Kidney tubule cell (primary cell): ENCODE measurements at places on chromosomes 12 and 14.

DNA sequence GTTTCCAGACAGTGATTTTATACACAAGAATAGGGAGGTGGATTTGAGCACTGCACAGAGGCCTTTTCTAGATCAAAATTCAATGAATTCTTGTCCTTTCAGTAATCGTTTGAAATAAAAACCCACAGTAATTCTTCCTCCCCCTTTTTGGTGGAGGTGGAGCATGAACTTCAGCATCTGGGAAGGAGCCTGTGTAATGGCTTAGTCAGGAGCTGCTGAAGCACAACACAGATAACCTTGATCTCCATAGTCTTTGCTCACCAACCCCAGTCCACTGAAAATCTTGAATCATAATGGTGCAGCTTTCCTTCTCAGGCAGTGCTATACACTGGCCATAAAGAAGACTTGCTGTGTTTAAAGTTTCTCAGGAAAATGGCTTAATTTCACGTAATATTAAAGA is 6.4 kb upstream of the TBPL2 start:
- DNase-seq, result peak; percentile 92

- no peak for DNase-seq
Measured at GRCh38 chr12:105048315-105048714, 35.9 kb downstream of the ALDH1L2 start.

DNA sequence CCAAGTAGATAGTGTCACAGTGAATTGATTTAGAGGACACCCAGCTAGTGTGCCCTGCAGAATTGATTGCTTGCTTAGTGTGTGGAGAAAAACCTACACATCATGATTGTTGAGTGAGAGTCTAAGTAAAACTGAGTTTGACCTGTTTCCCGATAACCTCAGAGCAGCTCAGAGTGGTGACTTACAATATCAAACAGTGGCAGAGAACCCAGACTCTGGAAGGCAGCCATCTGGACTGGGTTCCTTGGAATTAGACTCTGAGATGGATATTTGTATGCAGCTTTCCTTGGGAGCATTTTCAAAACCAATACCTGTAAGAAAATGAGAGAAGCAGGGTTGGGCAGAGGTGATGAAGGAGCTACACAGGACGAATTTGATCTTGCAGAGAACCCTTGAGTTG is 109.8 kb downstream of the IPO8 start:
- DNase-seq, result no peak

DNA sequence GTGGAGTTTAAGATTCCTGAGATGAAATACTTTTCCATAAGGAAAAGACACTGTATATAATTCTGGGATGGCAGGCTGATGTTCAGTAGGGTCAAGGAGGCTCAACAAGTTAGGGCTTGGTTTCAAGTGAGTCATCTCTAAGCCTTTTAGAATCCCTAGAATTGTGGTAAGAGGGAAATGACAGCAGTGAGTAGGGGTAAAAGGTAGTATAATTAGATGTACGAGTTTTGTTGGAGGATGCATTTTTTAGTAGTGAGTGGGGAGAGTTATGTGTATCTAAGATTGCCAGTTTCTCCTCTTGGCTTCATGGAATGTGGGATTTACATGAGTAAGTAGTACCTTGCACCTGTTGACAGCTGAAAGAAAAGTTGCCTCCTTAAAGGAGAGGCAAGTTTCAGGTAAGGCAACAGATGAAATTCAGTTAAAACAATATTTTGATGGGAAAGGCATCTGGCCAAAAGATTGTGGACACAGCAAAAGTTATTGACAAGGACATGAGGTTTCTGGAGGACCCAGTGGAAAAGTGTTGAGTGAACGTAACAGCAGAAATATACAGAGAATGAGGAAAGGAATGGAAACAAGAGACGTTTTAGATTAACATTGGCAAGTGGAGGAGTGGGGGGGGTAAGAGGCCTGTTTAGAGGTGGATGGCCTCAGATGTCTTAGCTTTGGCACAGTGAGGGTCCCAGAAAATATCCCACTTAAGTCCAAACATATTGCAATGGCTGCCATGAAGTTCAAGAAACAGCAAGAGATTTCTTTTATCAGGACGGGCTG is 21.8 kb downstream of the LMO3 start:
- peak; percentile 73 for DNase-seq

- DNase-seq, result peak; percentile 31
Measured at GRCh38 chr12:15165012-15165659, 56.1 kb downstream of the RERG start.

- no peak for DNase-seq
Measured at GRCh38 chr14:90105756-90106155, 44.0 kb downstream of the KCNK13 start.

DNA sequence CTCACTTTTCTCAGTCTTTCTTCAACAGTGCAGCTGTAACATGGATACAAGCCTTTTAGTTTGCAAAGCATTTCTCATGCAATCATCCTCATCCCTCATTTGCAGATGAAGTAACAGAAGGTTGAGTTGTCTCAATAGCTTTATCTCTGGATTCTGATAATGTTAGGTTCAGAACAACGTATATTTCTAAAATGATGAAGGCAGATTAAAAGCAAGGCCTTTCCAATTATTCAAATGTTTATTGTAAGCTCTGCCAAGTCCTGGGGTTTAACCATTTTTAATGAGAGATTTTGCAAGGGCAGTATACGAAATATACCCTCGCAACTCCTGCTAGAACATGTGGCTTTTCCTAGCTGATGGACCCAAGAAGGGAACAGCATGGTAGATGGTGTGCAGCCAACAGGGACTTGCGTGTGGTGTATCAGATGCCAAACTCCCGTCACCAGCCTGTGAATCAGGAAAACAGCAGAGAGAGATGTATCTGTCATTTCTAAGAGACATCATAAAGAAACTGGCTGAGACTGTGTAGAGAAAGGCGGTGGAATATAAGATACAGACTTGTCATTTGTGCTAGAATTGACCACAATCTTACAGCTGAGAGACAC is 319.7 kb downstream of the MED13L start:
- no peak for DNase-seq

DNA sequence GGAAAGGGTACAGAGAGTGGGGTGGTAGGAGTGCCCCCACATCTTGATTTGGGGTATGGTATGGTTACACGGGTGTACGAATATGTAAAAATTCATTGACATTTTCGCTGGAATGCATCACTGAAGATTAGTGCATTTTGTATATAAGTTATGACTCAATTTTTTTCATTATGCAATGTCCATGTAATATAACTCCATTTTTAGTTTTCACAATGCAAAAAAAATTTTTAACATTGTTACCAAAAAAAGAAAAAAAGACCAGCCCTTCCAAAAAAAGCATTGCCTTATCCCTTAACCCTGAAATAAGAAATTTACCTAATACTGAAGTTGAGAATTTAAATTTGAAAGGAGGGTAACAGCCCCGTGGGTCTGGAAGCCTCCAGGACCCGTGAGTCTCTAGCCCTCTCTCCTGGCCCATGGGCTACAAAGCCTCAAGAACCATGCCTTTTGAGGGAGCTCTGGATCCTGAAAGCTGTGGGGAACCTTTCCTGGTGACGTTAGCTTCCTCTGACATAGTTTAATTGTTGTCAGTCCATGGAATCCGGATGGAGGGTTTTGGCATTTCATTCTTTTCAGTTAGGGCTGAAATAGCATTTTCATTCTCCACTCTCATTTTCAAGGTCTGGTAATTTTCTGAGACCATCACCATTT is 55.6 kb upstream of the ACTN1 start:
- no peak for DNase-seq

DNA sequence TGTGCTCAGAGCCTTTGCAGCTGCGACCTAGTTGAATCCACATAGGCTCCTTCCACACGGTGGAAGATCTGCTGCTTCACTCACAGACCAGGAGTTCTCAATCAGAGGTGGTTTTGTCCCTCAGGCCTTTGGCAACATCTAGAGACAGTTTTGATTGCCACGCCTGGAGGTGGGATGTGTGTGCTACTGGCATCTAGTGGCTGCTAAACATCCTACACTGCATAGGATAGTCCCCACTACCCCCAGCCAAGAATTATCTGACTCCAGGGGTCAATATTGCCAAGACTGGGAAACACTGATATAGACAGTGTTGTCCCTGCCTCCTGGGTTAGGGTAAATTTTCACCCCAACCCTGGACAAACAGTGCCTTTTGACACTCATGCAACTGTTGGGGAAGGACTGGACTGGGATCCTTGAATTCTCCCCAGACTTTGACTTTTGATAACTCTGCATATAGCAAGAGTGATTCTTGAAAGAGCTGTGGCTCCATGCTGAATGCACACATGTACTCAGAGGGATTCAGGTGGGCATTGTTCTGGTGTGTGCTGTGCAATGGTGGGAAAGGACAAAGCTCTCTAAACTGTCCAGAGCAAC is 39.8 kb downstream of the BAZ2A start:
- peak; percentile 25 for DNase-seq

- DNase-seq, result no peak
Measured at GRCh38 chr12:30308010-30308717, 387.5 kb downstream of the IPO8 start.

DNA sequence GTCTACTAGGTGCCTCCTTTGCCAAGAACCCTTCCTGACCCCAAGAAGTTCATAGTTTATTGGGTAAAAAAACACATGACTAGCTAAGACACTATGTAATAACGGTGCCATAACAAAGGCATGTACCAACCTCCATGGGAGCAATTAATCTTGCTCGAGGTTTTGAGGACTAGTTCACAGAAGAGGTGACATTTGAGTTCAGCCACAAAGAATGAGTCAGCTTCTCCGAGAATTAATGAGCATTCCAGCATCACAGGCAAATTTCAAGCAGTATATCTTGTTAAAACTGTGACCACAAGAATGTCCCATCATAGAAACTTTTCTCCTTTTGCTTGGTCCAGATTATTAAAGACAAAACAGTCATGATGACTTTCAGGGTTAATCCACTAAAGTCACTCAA is 113.0 kb upstream of the RAP1B start:
- peak; percentile 90 for DNase-seq

GRCh38 chr14:106845286-106846087 is 1319.1 kb downstream of the TMEM121 start:
- peak; percentile 98 for DNase-seq

DNA sequence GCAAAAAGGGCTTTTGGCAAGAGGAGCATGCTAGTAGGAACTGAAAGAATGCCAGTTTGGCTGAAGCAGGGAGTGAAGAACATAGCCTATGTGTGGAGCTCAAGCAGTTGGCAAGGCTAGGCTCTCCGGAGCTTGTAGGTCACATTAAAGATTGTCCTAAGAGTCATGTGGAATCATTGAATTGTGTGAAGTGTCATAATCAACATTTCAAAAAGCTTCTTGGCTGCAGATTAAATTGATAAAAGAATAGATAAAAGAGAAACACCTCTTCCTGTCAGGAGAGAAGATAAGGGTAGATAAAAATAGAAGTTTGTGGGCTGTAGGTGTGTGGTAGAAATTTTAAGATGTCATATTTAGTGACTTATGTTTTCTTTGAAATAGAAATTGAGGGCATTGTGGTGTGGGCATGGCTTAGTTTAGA is 36.1 kb downstream of the CPSF6 start:
- no peak for DNase-seq

DNA sequence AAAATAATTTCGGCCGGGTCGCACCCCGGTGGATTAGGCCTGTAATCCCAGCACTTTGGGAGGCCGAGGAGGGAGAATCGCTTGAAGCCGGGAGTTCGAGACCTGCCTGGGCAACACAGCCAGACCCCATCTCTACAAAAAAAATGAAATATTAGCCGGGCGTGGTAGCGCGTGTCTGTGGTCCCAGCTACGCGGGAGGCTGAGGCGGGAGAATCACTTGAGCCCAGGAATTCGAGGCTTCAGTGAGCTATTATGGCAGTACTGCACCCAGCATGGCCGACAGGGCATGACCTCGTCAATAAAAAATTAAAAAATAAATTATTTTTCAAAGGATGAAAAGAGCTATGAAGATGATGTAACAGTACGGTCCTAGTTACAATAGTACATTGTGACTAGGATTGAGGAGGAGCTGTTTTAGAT is 523 bp downstream of the GTF2H3 start:
- peak; percentile 8 for DNase-seq

- DNase-seq, result no peak
Measured at GRCh38 chr12:129776977-129777667, 126.7 kb downstream of the TMEM132D start.

GRCh38 chr12:103178366-103179080 is 221.0 kb downstream of the ASCL1 start:
- no peak for DNase-seq

- peak; percentile 54 for DNase-seq
Measured at GRCh38 chr12:42446761-42447160, 120.8 kb downstream of the PPHLN1 start.

DNA sequence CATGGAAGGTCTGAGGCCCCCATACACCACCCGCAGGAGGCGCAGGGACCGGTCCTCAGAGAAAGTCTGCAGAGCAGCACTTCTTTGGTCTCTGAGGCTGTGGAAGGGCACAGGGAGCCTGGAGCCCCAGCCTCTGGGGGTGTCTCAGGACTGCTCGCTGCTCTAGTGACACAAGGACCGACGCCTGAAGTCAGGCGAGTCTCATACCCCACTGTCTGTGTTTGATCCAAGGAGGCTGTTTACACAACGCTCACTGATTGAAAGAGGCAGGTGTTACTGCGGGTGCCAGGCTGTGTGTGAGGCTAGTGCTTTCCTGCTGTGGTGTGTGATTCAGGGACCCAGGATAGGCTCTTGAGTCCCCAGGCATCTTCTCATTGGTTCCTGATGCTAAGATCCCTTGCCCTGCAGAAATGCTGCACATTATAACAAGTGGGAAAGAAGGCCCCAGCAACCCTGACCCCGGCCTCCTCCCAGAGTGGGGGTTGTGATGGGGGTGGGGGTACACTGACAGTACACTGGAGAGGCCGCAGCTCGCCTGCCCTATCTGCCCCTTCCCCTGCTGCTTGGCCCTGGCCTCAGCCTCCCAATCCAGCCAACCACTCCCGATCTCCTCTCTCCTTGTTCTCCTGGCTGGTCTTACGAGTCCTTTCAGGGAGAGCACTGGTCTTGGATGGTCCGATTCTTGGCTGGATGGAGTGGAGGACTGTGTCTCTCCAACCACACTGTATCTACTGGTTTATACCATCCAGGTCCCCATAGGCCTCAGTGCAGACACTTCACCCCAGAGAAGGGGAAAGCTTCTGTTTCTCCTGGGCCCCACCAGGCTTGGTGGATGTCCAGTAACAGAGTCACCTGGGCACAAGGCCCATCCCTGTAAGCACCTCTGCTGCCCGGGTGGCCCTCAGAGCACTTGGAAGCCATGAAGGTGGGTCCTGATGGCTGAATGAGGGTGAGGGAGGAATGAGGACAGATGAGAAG is 6.6 kb downstream of the CACNA2D4 start:
- DNase-seq, result no peak

DNA sequence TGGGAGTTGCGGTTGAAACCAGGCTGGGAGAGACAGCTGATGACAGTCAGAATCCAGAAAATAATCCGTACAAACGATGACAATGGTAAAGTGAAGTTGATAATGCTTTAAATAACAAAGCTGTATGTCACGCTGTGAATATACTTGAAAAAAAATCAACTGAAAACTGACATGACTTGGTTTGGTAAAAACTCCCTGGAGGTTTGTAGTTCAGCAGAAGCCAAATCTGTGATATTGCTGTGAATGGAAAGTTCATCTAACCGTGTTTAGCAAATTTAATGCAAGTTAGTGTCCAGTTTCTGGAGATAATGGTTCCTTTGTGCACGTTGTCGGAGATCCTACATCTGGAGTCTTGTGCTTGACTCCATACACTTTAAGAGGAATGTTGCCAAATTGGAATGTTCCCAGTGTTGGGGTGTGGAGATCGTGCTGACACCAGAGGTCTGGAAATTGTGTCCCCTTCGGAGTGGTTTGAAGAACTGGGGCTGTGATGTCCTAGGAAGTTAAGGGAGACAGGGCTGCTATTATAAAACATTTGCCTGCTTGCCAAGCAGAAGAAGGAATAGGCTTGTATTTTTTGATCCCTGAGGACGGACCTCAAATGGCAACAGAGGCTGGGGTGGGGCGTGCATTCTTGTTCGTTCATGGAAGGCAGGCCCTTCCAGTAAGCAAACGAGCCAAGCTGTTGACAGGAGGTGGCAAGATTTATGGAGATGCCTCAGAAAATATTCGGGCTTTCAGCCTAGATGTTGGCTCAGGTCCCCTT is 30.6 kb downstream of the PPFIBP1 start:
- no peak for DNase-seq
